ENCODE measurements at places on chromosomes 6 and 20. TPM values are rescaled to one million over a fixed set of nuclear protein-coding genes. Genes with fewer than 3 reads are reported as not detected.

GRCh38 chr20:38294076-38294591 lies 9.8 kb upstream of the BPI start:
- DNase-seq, result no peak
- no peaks in the 10 kb centered on the region for H3K36me3 ChIP-seq
- no peak overlapping the region for H3K4me3 ChIP-seq

GRCh38 chr6:169725125-169726048 lies 1.1 kb upstream of the PHF10 start:
- peak overlapping the region; percentile 66 for H3K4me3 ChIP-seq
- DNase-seq, result peak; percentile 70
- no peaks in the 10 kb centered on the region for H3K27me3 ChIP-seq
- no peaks in the 10 kb centered on the region for H3K36me3 ChIP-seq
- peak overlapping the region; percentile 1 for H3K27ac ChIP-seq

MYLK4 gene
- 0.51 TPM for total RNA-seq

GRCh38 chr6:170143401-170144150 lies 147.3 kb downstream of the DLL1 start:
- no peak overlapping the region for H3K27ac ChIP-seq
- DNase-seq, result no peak
- no peaks in the 10 kb centered on the region for H3K36me3 ChIP-seq
- 0 out of 2 replicates have a peak, but pooled peaks cover 3% of the 10 kb centered on the region for H3K27me3 ChIP-seq

DNA sequence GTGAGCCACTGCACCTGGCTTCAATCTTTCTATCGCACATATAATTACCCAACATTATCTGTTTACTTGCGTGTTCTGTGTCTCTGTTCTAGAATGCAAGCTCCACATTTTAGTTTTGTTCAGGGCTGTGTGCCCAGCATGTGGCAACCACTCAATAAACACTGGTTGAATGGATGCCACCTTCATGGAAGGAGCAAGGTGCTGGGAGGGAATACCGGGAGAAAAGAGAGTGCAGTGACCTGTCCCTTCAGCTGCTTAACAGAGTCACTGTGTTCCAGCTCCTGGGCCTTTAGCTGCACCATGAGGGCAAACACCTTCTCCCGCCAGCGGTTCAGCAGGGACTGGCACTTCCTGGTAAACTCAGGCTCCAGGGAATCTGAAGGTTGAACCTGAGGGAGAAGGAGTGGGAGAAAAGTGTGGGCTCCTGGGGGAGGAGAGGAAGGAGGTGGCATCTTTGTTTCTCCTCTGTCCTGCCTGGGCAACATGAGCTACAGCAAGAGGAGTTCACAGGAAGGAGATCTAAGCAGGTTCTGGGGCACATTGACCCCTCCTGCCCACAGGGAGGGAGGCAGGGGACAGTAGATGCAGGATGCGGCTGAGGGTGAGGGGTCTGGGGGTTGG lies 7.7 kb downstream of the CCHCR1 start:
- no peaks in the 10 kb centered on the region for H3K36me3 ChIP-seq
- H3K27ac ChIP-seq, result no peak overlapping the region
- H3K27me3 ChIP-seq, result no peaks in the 10 kb centered on the region
- no peak for DNase-seq
- no peaks in the 10 kb centered on the region for H3K4me1 ChIP-seq

COX4I2 gene
- not detected for total RNA-seq

GRCh38 chr6:98678481-98678880 lies 155.9 kb upstream of the POU3F2 start:
- H3K4me1 ChIP-seq, result no peaks in the 10 kb centered on the region
- H3K36me3 ChIP-seq, result no peaks in the 10 kb centered on the region
- no peaks in the 10 kb centered on the region for H3K27me3 ChIP-seq

- H3K36me3 ChIP-seq, result no peaks in the 10 kb centered on the region
- H3K4me1 ChIP-seq, result peaks cover 29% of the 10 kb centered on the region
- no peak for DNase-seq
These were observed 62.8 kb upstream of the LRRC1 start for GRCh38 chr6:53731866-53732636.

DNA sequence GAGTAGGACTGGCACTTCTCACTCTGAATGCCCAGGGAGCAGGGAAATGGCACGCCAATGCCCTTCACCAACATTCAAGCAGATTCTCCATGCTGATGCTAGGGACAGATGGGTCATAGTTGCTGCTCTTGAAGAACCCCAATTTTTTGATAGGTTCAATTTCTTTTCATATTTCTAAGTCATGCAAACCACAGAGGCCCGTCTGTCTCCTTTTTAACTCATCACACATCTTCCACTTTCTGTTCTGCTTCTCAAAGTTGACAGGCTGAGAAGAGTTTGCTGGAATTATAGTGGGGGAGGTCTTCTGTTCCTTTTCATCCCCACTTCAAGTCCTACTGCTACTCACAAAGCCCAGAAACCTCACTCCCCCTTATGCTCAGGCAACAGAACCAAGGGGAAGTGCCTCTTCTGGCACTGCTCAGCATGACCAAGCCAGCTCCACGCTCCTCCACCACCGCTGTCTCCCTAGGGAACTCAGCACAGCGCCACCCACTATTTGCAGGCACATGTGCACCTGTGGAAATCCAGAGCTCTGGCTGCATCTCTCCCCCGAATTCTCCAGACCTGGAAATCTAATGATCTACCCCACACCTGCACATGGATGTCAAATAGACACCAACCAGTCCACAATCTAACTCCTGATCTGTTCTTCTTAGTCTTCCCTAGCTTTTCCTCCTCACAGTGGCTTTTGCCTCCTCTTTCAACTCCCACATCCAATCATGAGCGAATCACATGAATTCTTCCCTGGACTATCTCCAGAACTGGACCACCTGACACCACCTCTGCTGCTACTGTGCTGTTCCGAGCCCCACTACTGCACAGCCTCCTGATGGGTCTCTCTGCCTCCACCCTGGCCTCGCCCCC lies 10.7 kb downstream of the ZBTB24 start:
- no peak overlapping the region for H3K4me3 ChIP-seq
- no peak for DNase-seq
- peaks cover 37% of the 10 kb centered on the region for H3K36me3 ChIP-seq
- H3K27me3 ChIP-seq, result no peaks in the 10 kb centered on the region
- no peaks in the 10 kb centered on the region for H3K4me1 ChIP-seq
- no peak overlapping the region for H3K27ac ChIP-seq

DNA sequence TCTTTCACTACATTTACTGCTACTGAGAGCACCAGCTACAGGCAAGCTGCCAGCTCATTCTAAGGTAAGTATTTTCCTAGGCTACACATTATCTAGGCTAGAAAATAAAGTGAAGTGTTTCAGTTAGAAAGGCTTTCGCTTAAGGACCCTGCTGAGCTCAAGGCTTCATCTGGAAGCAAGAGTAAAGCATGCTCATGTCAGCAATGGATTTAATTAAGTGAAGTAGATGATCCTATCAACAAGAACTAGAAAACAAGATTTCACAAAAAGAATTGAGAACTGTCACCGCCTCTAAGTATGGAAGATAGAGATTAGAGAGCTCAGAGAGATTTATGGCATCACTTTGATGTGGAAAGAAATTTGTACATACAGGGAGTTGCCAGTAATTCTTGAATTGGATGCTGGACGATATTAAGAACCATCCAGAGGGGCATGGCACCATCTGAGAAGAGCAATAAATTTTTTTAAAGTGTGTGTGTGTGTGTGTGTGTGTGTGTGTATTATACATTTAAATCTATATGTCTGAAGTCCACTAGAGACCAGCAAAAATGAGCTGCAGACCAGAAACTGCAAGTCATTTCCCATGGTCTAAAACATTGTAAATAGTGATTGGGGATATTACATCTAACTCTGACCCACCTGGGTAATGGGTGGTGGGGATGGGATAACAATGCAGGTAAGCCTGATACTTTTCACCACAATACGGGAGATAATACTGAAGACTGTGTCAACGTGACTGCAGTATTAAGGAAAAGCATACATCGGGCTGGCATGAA lies 105.2 kb upstream of the MAP7 start:
- no peaks in the 10 kb centered on the region for H3K36me3 ChIP-seq
- H3K27ac ChIP-seq, result no peak overlapping the region

- H3K4me3 ChIP-seq, result no peak overlapping the region
- no peaks in the 10 kb centered on the region for H3K36me3 ChIP-seq
- no peak overlapping the region for H3K27ac ChIP-seq
- no peak for DNase-seq
- H3K27me3 ChIP-seq, result no peaks in the 10 kb centered on the region
These were observed 188.0 kb upstream of the TENT5A start for GRCh38 chr6:81940451-81940985.

DNA sequence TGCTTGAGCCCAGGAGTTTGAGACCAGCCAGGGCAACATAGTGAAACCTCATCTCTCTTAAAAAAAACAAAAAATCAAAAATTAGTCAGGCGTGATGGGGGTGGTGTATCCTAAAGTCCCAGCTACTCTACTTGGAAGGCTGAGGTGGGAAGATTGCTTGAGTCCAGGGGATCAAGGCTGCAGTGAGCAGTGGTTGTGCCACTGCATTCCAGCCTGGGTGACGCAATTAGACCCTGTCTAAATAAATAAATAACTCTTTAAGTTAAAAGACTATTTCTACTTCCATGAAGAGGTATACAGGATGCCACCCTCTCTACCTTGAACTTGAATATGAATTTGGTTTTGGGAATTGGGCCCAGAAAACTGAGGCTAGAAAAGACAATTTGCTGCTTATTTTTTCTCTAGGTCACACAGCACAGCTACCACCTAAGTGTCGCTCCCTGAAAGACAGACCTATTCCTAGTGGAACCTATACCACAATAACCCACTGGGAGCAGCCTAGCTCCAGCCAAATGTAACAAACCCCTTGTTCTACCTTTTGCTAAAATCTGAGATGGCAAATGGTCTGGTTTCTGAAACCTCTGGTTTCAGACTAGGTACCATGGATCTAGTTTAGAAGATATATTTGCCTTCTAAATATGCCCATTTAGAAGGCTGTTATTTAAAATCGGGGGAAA lies 35.2 kb downstream of the HMGCLL1 start:
- no peak overlapping the region for H3K4me3 ChIP-seq
- no peaks in the 10 kb centered on the region for H3K4me1 ChIP-seq
- peaks cover 4% of the 10 kb centered on the region for H3K27me3 ChIP-seq
- no peak for DNase-seq
- no peaks in the 10 kb centered on the region for H3K36me3 ChIP-seq
- no peak overlapping the region for H3K27ac ChIP-seq

- H3K36me3 ChIP-seq, result no peaks in the 10 kb centered on the region
- peaks cover 6% of the 10 kb centered on the region for H3K4me1 ChIP-seq
- H3K27ac ChIP-seq, result no peak overlapping the region
- H3K4me3 ChIP-seq, result peak overlapping the region; percentile 40
- DNase-seq, result peak; percentile 23
- peaks cover 51% of the 10 kb centered on the region for H3K27me3 ChIP-seq
These were observed 72.7 kb downstream of the SOX4 start for GRCh38 chr6:21666201-21666691.

GRCh38 chr6:144730088-144730645 lies 445.0 kb downstream of the UTRN start:
- H3K4me1 ChIP-seq, result no peaks in the 10 kb centered on the region
- no peak overlapping the region for H3K4me3 ChIP-seq
- H3K27ac ChIP-seq, result no peak overlapping the region

- H3K27ac ChIP-seq, result no peak overlapping the region
- H3K36me3 ChIP-seq, result no peaks in the 10 kb centered on the region
- H3K27me3 ChIP-seq, result no peaks in the 10 kb centered on the region
- DNase-seq, result no peak
- H3K4me3 ChIP-seq, result no peak overlapping the region
These were observed 317.0 kb downstream of the CDC5L start for GRCh38 chr6:44704240-44705150.

GRCh38 chr6:167745670-167746389 lies 80.9 kb upstream of the AFDN start:
- H3K36me3 ChIP-seq, result no peaks in the 10 kb centered on the region
- no peak overlapping the region for H3K4me3 ChIP-seq
- H3K4me1 ChIP-seq, result no peaks in the 10 kb centered on the region

DNA sequence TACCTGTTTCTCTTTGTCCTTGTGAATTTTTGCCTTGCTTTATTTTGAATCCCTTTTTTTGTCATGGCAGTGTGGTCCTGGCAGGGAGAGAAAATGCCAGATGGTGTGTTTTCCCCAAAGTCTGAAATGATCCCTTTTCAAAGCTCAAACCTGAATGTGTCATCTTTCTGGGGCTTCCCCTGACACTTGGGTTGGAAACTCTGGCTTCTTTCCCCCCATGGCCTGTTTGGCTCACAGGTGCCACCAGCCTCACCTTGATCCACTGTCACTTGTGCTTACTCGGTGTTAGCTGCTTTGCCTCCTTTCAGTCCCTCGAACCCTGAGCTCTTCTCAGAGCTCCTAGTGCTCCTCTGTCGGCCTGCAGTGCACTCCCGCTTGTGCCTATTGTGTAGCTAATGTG lies 22.3 kb downstream of the MYBL2 start:
- DNase-seq, result no peak
- no peak overlapping the region for H3K27ac ChIP-seq
- no peaks in the 10 kb centered on the region for H3K36me3 ChIP-seq
- no peak overlapping the region for H3K4me3 ChIP-seq
- H3K27me3 ChIP-seq, result no peaks in the 10 kb centered on the region
- no peaks in the 10 kb centered on the region for H3K4me1 ChIP-seq
